Astrocyte of the cerebellum (primary cell): ENCODE measurements at places on chromosomes 1 and 21.

DNA sequence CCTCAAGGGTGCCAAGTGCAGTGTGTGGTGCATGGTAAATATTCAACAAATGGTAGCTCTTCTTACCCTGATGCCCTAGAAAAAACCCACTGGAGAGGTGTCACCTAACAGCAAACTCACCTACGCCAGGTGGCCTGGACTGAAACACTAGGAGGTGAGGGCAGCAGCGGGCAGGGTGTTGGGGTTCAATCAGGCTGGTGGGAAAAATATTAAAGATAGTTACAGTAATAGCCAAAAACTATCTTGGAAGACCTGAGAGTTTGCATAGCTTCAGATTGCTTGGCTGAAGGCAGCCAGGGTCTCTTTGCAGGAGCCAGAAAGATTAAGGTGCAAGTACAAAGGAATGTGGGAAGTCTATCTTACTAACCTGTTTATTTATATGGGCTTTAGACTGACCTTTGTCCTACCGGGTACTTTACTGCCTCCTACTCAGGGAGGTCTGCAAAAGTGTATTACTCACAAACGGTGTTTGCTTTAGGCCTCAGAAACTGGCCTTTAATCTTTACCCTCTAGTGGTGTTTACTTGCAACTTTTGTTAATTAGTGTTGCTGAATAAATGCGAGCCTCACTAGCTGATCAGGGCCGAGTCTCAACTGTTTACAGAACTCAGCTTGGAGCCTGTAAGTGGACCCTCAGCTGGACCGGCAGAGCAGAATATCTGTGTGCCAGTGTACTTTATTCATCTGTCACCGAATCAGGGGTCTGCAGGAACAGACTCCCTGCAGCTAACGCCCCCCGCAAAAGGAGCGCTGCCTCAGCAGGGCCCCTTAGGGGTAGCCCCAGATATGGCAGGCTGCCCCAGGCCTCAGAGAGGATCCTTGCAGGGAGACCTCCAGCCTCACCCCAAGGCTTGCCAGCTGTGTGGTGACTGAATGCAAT lies 63.9 kb downstream of the SYF2 start:
- DNase-seq = no peak

DNA sequence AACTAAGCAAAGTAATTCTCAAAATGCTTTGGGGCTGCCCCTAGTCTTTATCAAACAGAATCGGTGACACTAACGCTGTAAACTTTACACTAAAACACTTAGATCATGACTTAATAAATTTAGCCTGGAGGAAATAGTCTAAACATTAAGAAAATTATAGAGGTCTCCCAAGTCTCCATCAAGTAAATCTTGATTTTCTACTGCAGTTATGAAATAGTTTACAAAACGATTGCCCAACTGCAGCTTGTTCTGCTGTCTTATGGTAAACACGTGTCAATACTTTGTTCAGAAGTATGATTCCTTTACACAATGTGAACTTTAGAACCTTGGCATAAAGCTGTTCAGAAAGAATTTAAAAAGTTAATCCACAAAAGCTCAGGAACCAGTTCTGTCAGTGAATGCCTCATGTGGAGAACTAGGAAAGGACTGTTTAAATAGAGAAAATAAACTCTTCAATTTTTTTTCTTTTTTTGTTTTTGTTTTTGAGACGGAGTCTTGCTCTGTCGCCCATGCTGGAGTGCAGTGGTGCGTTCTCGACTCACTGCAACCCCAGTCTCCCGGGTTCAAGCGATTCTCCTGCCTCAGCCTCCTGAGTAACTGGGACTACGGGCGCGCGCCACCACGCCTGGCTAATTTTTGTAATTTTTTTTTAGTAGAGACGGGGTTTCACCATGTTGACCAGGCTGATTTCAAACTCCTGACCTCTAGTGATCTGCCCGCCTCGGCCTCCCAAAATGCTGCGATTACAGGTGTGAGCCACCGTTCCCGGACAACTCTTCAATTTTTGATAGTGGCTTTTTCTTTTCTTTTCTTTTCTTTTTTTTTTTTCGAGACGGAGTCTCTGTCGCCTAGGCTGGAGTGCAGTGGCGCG lies 1.6 kb downstream of the DDI2 start:
- DNase-seq = no peak

DNA sequence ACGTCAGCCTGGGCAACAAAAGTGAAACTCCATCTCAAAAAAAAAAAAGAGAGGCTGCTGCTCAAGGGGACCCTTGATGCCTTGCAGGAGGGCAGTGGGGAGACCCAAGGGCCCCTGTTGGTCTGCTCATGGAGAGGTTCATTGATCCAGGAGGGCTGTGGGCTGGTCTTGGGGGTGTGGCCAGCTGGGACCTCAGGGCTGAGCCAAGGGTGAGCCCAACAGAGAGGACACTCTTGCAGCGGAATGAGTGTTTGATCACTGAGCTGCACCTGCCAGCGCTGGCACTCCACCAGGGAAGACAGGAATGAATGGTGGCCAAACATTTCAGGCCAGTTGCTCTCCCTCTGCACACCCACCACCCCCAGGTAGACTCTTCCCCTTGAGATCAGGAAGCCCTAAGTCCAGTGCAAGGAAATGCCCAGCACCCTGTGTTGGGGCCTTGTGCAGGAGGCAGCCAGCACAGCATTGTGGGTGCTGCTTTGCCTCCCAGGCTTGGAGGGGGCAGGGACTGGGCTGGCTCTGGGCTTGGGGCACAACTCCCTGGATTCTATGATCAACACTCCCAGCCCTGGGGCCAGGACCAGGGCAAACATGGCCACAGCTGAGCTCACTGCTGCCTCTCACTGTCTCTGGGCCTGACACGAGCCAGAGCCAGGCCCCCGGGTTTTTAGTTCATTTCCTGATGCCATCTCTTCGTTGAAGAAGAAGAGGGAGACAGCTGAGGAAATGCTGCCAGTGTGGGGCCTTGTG lies 50.7 kb downstream of the IRF2BP2 start:
- no peak for DNase-seq

DNA sequence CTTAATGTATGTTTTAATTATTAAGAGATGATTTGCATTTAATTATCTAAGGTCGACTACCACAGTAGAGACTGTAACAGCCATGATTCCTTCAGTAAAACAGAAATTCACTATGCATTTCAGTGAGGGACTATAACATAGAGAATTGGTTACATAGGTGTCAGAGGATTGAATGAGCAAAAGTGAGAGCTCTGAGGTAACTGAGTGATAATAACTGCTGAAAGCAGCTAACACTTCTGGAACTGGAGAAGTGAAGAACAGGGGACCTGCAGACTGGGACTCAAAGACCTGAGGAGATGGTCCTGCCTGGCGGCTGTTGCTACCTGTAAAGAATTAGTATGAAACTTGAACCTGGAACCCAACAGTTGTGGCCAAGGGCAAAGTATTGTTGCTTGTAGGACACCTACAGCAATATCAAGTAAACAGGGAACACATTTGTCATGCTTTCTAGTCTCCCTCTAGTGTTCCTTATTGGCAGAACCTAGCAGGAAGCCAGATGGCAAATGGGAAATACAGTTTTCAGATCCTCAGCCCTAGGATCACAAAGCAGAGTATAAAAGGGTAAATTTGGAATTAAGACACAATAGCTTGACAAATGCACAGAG lies 110.6 kb downstream of the HS2ST1 start:
- no peak for DNase-seq

DNA sequence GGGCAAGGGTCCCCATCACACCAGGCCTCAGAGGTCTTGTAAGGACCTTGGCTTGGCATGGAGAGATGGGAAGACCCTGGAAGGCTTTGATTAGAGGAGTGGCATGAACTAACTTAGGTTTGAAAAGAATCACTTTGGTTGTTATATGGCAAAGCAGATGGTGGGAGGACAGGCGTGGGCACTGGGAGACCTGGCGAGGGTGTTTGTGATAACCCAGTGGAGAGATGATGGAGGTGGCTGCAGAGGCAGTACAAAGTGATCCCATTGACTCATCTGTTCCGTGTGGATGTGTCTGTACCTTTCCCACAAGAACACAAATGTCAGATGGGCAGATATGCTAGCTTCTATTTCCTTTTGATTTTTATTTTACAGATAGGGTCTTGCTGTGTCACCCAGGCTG lies 168.3 kb downstream of the SLC35F3 start:
- DNase-seq = no peak
